ENCODE measurements at places on chromosomes 3 and 15.

- no peak for DNase-seq
Observed at GRCh38 chr3:120364821-120365220, 15.7 kb upstream of the LRRC58 start.

DNA sequence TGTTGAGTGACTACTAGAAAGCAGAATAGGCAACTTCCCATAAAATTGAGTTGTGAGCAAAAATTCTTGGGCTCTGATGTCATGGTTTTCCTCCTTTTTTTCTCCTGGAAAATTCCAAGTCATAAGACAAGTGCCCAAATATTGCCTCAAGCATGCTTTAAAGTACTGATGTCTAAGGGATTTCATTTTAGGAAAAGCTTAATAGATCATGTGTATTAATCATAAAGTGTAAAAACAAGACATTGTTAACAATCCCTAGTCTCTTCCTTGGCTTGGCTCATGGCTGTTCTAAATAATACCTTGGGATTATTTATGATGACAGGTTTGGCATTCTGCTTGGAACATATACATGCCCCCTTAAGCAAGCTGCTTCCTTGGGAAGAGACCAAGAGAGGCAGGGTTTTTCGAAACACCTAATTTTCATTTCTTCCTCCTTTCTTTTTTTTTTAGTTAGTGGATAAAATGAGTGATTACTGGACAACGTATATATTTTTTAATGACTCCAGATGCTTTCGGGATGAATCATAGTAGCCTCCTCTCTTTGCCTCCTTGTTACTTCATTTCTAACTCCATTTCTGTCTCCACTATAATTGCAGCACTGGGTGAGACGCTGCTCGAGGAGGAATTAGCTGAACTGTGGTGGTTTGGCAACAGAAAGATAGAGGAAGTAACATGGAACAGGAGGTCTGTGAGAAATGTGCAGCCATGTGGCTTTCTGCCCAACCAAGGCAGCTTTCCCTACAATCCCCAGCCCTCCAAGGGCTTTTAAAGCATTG, 104.9 kb downstream of the TPRG1 start:
- DNase-seq = no peak

DNA sequence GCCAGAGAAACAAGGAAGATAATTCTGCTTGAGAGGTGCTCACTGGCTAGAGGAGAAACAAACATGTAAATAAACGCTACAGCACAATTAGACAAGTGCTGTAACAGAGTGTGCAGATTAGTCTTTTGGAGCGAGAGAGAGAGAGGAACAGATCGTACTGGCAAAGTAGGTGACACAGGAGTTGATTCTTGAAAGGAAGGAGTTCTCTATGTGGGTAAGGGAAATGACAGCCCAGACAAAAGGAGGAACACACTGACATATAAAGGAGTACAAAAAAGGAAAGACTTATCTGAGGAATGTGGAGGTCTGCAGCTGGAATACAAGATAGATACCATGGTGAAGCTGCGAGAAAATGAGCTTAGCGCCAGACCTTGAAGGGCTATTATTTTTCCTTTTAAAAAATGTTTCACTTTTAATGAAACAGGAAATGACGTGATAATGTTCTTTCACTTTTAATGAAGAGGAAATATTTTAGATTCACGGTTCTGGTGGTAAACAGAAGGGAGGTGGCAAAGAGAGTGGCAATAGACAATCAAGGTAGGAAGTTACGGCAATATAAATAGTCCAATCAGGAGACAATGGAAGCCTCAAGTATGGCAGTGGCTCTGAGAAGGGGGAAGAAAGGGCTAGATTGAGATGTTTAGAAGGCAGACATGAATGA, 202.9 kb downstream of the VPS13C start:
- no peak for DNase-seq

GRCh38 chr15:75902129-75902557, 1.5 kb upstream of the FBXO22 start:
- DNase-seq = peak; percentile 36

DNA sequence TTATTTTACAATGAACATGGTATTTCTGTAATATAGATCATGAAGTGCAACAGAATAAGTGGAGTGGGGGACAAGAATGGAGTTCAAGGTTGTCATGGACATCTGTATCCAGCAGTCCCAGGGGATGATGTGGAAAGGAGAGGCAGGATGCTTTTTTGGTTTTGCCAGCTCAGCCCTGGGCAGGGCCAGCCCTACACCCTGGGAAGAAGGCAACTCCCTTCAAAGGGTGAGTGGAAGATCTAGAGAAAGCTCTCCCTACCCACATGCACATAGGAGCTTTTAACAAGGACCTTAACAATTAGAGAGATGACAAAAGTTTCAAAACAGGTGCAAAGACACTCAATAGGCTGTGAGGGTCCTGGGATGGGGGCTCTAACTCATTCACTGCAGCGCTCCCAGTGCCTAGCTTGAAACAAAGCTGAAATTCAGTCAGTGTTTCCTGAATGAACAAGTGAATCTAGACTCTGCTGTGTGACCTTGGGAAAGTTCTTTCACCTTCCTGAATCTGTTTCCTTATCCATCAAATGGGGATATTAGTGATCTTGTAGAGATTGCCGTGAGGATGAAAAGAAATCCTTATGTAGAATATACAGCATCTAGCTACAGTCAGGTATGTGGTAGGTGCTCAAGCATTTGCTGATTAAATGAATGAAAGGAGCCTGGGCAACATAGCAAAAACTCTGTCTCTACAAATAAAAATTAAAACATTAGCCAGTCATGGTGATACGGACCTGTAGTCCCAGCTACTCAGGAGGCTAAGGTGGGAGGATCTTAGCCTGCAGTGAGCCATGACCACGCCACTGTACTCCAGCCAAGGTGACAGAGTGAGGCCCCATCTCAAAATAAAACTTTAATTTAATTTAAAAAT, 14.3 kb downstream of the BHLHE40 start:
- DNase-seq = no peak

- no peak for DNase-seq
Observed at GRCh38 chr15:69758291-69758771, 305.7 kb downstream of the RPLP1 start.

- DNase-seq = no peak
Observed at GRCh38 chr15:39797407-39797806, 14.8 kb upstream of the FSIP1 start.

DNA sequence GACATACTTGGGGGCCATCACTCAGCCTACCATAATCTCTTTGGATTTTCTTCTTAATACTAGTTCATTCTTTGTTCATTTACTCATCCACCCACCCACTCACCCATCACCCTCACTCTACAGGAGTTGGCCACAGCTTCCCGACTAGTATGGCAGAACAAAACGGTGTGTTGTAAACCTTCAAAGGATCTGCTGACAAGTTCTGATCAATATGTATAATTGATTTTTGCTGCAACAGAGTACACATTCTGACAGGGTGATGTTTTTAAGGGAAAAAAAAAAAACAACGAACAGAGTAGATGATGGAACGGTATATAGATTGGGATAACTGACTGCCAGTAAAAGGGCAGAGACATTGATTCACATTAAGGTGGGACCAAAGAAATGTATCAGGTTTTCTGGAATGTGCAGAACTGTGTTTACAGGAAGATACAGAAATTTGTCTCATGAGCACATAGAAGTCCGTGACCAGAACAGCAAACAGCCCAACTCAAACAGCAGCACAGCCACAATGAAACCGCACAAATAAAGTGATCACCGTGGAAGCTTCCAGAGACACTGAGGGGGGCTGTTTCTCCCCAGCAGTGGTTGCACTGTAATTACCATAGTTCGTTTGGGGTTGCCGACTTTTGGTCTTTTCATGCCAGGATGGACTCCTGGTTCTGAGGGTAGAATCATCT, 931.9 kb downstream of the FHIT start:
- DNase-seq = no peak

GRCh38 chr3:33915796-33916546, 117.5 kb downstream of the PDCD6IP start:
- no peak for DNase-seq

DNA sequence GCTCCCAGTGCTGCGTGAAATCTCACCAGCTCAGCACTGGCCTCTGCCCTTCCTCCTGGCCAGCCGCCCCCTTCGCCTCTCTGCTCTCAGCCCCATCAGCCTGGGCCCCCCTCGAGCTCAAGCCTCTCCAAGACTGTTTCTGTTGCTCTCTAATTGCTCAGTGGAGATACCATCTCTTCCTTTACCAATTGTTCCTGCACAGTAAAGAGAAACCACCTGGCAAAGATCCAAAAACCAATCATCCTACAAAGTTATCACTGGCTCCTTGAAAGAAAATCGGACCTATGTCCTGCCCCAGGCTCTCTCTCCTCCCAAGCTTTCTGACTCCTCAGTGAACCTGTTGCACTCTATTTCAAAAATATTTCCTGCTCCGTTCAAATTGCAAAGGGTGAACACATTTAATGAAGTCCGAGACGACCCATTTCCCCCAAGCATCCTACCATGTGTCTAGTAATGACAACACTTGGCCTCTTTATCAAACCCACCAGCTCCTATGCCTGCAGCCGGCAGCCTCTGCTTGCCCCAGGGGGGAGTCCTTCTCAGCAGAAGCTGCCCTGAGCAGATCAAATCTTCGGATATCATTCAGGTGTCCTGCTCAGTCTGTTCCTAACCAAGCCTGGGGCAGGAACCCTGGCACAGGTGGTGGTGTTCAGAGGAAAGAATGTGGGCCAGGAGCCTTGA, 53.7 kb upstream of the FAM174B start:
- DNase-seq = no peak

DNA sequence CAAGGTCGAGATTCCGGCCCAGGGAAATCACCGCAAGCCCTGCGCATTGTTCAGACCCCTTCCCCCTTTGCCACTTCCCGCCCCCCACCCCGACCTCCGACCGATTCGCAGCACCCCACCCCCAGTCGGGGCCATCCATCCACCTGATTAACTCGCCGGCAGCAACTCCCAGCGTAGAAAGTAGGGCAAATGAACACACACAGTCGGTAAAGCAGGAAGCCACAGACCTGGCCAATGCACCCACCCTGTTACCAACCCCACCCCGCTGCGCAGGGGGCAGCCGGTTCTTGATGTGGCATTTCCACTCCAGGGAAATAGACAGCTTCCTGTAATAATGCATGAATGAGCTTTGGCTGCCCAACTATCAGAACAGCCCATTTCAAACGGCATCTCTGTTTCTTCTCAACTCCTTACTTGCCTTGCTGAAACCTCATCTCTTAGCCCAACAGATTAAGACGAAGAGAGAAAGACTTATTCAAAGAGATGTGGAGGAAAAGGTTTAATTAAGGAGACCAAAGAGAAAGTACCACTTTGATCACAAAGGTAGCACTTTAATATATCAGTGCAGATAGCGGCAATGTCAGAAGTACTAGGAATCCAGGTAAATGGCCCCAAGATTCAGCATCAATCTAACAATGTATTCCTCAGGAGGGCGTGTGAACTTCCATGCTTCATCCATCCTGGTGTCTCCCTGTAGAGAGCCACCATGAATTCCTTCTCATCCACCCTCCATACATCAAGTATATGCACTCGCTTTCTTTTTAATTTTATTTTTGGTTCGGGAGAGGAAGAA, 1.9 kb downstream of the TNIK start:
- no peak for DNase-seq

GRCh38 chr15:40978562-40978961, 25.3 kb downstream of the CHAC1 start:
- no peak for DNase-seq

DNA sequence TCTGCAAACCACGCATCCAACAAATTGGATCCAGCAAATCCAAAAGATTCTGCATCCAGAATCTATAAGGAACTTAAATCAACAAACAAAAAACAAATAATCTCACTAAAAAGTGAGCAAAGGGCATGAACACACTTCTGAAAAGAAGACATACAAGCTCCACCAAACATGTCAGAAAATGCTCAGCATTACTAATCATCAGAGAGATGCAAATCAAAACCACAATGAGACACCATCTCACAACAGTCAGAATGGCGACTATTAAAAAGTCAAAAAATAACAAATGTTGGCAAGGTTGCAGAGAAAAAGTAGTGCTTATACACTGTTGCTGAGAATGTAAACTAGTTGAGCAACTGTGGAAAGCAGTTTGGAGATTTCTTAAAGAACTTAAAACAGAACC, 21.6 kb upstream of the SLC25A36 start:
- DNase-seq = no peak

GRCh38 chr3:170631755-170632488, 46.0 kb upstream of the SLC7A14 start:
- no peak for DNase-seq

DNA sequence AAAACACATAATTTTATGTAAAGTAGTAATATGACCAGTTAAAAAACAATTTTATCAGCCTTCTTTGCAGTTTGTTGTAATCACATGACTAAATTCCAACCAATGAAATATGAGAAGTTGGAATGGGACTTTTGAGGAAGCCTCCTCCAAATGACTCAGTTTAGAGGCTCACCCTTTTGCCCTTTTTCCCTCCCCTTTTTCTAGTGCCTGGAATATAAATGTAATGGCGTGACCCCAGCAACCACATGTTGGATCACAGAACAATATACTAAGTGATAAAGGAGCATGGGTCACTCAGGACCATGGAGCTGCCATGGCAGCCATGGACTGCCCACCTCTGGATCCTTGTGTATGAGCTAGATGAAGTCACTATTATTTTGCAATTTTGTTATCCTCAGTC, 48.8 kb upstream of the HEG1 start:
- DNase-seq = no peak

DNA sequence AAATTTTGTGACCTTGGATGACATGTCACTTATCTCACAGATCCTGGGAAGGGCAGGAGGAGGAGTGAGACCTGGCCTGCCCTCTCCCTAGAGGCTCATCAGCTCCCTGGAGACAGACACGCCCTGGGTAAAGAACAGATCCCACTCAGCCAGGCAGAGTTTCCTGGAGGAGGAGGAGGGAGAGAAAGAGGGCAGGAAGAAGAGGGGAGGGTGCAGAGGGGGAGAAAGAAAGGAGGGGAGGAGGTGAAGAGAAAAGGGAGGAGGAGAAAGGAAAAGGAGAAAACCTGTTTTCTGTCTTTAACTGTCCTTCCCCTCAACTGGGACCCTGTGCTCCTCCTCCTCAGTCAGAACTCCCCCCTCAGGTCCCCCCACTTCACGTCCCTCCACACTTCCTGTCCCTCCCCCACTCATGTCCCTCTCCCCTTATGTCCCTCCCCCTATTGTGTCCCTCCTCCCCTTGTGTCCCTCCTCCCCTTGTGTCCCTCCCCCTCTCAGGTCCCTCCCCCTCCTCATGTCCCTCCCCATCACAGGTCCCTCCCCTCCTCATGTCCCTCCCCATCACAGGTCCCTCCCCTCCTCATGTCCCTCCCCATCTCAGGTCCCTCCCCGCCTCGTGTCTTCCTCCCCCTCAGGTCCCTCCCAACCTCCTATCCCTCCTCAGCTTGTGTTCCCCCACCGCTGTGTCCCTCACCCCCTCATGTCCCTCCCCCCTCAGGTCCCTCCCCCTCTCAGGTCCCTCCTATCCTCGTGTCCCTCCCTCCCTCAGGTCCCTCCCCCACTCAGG, 52.3 kb upstream of the CGNL1 start:
- peak; percentile 21 for DNase-seq

DNA sequence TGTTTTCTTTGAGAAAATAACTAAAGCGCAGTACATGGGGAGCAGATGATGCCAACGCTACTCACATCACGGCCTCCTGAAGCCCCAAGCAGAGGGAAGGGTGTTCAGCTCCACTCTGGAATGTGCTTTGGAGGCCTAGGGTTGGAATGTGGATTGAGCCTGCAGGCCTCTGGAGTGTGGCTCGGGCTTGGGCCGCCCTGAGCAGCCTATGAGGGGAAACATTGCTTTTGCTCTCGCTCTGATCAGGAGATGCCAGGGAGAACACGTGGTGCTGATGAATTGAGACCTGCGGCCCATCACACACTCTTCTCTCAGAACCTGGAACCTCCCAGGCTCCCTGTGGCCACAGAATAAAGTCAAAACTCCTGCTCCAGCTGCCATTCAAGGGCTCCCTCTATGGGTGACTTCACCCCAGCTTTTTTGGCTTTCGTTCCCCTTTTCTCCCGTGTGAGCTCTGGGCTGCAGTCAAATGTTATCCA, 23.3 kb downstream of the CCDC13 start:
- no peak for DNase-seq

- no peak for DNase-seq
Observed at GRCh38 chr3:5707794-5708193, 520.3 kb downstream of the EDEM1 start.
